ENCODE measurements at places on chromosomes 13 and 19.

DNA sequence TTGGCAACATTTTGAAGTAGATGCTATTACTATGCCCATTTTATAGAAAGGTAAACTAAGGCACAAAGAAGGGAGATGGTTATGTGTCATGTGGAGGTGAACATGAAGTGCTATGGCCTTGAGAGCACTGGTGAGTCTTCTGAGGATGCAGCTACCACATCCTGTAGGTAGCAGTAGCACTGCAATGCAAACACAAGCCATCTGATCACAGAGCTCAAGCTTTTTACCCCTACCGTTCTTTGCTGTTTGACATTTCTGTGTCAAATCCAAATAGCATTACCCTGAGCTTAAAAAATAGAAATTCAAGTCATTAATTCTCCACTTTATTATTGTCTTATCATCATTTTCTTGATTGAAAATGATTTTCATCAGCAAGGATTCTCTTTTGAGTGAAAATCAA is 382.9 kb downstream of the KCTD12 start:
- no peak for DNase-seq

DNA sequence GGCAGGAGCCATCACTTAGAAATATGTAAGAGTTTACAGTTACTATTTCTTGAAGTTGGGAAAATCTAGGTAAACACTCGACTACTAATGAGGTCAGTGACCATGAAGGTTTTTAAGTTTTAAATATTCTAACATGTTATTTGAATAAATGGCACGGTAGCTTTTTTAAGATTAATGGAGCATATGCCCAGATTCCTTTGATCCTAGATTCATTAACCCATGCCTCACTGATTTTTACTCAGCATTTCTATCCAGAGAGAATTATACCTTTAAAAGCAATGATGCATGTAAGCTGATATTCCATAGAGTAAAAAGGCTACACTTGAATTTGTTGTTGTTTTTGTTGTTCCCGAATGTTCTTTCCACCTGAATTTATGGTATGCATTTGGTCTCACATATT is 541.4 kb downstream of the DACH1 start:
- DNase-seq = no peak

GRCh38 chr13:99386911-99387788 is 80.0 kb upstream of the GPR183 start:
- DNase-seq = no peak

GRCh38 chr19:18437491-18438330 is at the start of gene ISYNA1:
ISYNA1 (minus strand) TSS chr19:18438133; CDS start chr19:18437979, 154 bp downstream.
- DNase-seq = no peak

GRCh38 chr13:49052813-49053212 is 77.1 kb downstream of the FNDC3A start:
- no peak for DNase-seq

GRCh38 chr13:105957769-105958438 is 577.6 kb downstream of the EFNB2 start:
- DNase-seq = no peak

GRCh38 chr13:85080691-85081090 is 718.5 kb downstream of the SLITRK6 start:
- DNase-seq = no peak

DNA sequence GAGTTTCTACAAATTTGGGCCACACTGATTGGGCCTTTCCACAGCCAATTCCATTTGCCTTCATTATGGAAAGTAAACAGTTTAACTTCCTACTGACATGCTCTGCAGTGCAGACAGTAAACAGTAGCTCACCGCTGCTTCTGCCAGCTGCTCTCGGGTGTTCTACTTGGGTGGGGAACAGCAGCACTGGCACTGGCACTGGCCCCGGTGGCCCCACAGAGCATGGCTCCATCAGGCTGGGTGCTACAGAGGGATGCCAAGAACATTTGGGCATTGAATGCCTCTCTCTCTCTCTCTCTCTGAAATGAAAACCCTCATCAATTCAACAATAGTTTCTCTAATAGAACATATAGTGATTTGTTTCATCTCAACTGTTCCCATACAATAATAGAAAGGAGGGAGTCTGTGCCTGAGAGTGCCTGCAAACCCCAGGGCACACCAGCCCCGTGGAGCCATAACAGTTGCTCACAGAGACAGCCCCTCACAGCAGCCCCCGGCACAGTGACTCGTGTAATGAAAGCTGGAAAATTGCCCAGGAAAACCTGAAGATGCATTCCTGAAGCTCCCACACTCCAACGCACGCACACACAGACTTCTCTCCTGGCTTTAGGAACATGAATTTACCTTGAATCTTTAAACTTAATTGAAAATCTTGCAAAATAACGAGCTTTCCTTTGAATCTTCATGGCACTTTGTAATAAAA is 38.2 kb upstream of the GJB6 start:
- no peak for DNase-seq

GRCh38 chr19:10291554-10292205 is 1.9 kb downstream of the ICAM5 start:
- no peak for DNase-seq

DNA sequence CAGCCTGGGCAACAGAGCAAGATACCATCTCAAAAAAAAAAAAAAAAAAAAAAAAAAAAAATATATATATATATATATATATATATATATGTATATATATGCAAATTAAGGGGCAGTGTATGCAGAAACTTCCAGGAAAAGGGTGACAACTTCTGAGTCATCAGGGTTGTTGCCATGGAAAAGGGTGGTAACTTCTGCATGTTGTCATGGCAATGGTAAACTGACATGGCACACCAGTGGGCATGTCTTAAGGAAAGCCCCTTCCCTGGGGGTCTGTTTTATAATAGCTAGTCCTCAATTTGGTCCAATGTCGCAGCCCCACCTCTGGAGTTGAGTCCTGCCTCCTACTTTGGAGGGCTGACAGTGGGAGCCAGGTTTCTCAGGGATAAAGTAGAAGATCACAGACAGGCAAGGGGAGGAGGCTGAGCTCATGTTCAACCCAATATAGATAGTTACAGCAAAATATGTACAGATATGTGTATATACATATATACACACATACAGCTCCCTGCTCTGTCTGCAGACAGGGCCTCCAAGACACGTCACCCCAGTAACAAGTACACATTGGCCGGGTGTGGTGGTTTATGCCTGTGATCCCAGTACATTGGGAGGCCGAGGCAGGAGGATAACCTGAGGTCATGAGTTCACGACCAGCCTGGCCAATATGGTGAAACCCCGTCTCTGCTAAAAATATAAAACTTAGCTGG is 7.2 kb upstream of the FCHO1 start:
- no peak for DNase-seq

DNA sequence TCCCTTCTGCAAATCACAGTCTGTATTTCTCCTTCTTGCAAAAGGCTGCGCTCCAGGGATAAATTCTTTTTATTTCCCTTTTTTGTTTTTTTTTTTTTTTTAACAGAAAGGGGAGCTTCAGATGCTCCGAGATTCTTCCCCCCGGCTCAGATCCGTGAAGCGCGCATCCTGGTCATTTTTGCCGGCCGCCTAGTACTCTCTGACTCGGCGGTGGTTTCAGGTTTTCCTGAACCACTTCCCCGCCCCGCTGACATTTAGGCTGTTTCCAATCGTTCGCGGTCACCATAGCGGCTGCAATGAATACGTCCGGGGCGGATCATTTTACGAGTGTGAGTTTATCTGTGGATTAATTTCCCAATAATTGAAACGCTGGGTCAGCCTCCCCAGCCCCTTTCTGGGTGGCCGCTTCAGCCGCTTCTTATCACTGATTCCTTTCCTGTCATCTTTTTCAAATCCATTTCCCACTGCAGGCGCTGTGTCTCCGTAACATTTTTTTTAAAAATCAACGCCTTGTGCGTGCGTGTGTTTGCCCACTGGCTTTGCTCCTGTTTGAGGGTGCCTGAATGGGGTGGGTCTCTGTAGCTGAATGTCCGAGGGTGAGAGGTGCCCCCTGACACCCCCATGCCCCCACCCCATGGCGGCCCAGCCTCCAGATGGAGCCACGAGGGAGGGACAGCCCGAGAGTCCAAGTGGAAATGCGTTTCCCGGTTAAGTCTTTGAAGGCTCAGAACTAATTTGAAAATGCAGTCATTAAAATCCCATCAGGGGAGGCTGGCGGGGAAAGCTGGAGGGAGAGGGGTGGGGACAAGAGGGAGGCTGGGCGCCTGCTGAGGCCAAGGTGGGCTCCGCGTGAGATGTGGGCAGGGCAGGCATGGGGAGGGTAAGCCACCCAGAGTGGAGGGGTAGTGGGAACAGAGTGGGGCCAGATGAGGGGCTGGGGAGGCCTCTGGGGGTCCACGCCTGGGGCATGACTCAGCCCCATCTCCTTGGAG is 10.6 kb downstream of the ONECUT3 start:
- no peak for DNase-seq

DNA sequence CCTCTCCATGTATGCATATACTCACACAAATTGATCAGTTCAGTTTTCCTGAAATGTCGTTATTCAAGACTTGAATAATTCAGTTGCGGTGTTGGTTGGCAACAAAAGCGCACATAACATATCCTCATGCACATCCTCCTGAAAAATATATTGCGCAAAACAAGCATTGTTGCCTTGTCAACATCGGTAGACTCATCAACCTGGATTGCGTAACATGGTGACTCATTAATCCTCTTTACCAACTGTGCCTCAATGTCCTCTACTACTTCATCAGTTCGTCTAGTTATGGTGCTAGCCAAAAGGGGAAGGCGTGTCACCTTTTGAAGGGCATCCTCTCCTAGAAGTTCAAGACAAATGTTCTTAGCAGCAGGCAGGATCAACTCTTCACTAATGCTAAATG is 357.7 kb downstream of the LMO7 start:
- no peak for DNase-seq

GRCh38 chr19:29275266-29275665 is 62.3 kb upstream of the UQCRFS1 start:
- no peak for DNase-seq

All from esophagus squamous epithelium (tissue), 5 donors.